GM04504 (cell line): ENCODE measurements at places on chromosomes 5 and 9.

DNA sequence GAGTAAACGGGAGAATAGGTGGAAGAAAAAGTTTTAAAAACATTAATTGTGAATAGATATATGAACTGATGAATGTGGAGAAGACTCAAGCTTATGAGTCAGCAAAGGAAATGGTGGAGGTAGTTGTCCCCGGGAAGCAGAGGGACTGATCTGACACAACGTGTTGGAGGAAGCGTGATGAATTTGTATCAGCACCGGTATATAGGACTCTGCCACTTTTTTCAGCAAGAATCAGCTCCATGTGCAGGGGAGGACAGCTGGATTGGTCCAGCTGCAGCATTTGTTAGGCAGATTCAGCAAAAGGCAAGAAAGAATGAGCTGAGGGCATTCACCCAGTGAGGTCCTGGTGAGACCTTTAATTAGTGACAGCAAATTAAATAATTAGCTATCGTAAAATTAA lies 276.0 kb downstream of the TENT4A start:
- DNase-seq: no peak

GRCh38 chr5:94893412-94894135 lies 275.1 kb downstream of the SLF1 start:
- no peak for DNase-seq

DNA sequence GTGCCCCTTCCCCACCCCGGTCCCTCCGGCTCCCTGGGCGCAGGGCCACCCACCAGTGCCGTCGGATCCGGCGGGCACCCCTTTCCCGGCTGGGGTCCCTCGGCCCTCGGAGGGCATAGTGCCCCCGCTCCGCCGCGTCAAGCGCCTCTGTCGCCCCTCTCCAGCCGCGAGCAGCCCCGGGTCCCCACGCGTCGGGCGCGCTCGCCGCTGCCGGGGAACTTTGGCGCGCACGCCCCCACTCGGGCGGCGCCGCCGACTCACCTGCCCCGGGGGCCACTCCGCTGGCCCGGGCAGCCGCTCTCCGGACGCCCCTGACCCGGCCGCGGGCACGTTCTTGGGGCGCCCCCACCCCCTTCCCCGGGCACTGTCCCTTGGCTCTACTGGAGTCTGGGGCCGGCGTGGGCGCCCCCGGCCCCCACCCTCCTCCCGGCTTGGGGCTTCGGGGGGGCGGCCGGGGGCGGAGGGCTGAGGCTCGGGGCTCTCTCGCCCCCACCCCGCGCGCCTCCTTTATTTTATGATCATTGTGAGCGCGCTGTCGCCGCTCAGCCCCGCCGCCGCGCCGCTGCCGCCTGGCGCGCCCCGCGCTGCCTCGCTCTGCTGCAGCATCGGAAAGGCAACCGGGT lies 1.1 kb upstream of the FAM78A start:
- no peak for DNase-seq

- DNase-seq: no peak
These were observed 318.7 kb downstream of the TMEM161B start for GRCh38 chr5:87949676-87950631.

DNA sequence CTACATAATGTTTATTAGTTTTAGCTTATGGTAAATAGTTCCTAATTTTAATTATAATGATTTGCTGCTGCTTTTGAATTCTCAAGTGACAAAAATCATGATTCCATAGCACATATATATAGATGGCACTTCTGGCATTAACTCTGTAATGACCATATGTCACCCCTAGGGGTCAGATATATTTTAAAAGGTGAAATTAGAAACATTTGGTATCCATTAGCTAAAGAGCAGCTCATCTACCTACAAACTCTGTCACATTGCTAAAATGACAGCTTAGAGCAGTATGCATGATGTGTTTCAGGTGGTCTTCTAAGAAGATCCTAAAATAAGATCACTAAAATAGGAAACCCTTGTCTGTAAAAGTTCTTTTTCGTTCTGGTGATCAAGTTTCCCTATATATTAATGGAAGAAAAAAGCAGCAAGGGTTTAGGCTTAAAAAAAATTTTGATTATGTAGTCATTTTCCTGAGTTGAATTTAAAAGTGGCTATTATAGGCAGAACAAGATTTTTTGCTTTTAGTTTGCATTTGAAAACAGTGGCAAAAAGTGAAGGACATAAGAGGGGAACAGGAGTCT lies 157.7 kb upstream of the POU5F2 start:
- DNase-seq: no peak

DNA sequence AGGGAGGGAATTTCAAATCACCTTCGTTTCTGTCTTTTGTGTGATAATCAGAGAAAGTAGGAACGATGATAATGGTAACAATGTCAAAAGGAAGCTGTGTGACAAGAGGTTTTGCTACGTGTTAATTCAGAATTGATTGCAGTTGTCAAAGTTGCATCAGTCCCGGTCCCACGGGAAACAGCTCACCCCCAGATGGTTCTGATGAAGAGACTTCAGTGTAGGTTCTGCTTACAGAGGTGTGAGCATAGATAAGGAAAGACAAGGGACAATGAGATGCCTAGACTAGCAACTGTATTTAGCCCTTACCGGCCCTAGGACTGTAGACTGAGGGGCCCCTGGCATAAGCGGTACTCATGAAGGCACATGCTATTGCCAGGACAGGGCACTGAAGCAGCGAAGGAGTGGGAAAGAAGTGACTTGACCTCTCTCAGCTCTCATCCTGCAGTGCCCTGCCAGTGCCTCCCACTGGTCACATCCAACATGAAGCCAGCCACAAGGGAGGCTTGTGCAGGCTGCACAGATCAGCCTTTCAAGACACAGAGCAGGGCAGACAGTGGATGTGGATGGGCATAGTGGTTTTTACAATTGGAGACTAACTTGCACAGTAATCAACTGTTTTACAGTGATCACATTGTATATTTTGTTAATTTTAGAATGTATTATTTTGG lies 21.1 kb downstream of the PDE8B start:
- no peak for DNase-seq
